ENCODE measurements at places on chromosomes 2 and 18.

- DNase-seq: no peak
These were observed 2.9 kb upstream of the GALNT3 start for GRCh38 chr2:165796819-165797530.

DNA sequence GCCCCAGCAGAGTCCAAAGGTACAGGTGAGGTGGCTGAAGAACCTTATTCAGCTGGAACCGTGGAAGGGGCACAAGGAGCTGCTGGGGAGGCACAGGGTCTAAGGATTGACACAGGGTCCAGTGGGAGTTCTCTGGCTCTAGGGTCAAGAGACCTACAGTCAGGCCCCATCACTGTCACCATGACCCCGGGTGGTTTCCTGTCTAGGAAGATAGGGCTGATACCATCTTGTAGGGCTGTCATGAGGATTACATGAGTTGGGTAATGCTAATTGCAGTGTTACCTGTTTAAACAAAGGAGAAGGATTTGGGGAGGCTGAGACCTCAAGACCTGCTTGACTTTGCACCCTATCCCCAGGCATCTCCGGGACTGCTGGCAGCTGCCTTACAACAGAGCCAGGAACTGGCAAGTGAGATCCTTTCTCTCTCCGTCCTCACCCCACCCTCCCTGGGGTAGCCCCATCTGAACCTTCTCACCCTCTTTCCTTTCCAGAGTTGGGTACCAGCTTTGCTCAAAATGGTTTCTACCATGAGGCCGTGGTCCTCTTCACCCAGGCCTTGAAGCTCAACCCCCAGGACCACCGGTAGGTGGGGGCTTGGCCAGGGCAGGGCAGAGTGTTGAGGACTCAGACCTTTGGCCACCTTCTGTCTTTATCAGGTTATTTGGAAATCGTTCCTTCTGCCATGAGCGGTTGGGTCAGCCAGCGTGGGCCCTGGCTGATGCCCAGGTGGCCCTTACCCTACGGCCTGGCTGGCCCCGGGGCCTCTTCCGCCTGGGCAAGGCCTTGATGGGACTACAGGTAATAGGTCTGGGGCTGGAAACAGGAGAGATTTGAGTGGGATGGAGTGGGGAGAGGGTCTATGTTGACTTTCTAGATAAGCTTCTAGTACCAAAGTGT is 7.5 kb downstream of the LBX2 start:
- DNase-seq: peak; percentile 81

DNA sequence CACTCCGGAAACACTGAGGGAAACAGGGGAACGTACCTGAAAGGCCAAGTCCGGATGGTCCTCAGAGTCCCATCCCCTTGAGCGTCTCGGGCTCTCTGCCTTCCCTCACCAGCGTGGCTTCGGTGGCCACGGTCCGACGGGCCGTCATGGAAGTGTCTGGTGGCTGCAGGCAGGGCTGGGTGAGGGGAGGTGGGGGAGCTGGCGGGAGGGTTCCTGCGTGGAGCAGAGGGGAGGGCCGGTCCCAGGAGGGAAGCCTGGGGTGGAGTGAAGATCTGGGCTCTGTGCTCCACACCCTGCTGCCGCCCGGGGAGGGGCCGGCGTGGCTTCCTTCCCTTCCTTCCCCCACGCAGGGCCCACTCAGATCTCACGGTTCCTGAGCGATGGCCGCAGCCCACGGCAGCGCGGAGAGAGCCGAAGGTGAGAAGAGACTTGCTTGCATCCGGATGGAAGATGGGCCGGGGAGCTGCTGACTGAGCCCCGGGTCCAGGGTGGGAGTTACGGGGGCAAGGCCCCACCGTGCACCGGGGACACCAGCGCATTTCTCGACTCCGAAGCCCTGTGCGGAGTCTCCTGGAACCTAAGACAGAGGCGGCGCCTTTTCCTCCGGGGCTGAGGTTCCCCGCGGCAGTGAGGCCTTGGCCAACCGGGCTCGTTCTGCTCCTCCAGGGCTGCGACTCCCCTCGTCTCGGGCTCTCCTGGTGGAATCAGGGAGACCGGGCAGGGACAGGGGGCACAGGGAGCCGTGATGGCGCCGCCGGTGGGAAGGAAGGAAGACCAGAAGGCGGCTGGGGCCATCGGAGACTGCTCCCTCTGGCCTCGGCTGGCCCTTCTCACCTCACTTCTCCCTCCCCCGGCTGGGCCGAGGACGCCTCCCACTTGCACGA is 49.1 kb downstream of the KCNF1 start:
- DNase-seq: no peak

DNA sequence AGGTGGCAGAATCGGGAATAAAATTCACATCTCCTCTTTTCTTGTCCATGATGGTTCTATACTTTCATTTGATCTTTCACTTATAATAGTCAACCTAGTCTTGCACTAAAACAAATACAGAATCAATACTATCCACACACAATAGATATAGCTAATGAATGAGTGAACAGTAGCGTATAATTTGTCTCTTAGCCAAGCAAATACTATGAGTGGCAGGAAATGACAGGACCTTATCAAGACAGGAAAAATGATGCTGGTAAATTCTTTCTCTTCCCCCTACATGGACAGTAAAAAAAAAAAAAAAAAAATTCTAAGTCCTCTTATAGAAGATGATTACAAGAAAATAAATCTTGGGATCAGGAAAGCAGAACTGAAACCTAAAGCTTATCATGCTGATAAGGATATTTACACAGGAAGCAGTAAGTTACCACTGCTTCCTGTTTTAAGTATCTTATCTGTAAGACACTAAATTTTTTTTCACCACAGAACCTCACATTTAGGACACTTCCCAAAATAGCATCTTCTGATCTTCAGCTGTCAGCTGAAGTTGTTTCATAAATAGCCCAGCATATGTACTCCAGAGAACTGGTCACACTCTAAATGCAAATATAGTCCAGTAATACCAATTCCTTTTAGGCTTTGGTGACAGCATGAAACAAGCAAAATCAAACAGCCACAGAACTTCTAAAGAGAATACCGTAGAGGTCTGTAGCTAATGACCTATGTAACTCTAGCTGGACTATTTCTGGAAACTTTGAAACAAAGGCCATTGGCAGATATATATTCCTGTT is 27.0 kb downstream of the IRS1 start:
- no peak for DNase-seq

DNA sequence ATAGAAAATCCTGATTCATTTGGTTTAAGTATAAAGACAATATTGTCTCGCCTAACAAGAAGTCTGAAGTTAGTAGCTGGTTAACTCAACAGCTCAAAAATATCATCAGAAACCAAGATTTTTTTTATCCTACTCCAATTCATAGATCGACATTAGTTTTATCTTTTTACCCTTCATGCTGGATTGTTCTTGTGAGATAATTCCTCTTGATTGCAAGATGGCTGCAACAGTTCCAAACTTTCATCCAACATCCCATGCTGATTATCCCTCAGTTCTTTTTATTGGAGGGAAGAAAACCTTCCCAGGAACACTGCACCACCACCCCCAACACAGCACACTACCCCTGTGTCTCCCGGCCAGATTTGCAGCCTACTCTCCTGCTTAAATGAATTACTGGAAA is 370.2 kb upstream of the RAB6C start:
- no peak for DNase-seq

DNA sequence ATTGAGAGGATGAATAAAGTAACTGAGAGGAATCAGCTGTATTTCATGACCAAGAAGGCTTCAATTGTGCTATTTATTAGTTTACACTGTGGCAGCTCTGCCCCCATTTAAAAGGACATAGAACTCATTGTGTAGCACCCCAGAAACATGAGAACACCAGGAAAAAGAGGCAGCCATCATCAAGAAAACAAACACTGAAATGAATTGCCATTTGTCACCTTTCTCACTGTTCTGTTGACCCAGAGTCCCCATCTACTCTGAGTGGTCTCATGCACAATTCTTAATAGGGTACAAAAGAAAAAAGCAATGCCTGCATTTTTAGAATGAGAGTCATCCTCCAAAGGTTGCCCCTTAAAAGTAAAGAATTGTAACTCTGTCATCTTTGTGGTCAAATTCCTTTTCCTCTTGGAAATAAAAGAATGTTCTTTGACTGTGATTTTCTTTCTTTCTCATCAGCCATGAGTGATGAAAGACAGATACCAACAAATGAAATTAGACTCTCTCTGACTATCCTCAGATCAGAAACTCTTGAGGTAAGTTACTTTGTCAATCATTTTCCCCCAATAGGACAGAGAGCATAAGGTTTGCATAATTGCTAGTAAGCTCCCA is 1941.9 kb upstream of the PIK3C3 start:
- DNase-seq: no peak

GRCh38 chr2:107645586-107645985 is 181.1 kb upstream of the RGPD4 start:
- DNase-seq: no peak

DNA sequence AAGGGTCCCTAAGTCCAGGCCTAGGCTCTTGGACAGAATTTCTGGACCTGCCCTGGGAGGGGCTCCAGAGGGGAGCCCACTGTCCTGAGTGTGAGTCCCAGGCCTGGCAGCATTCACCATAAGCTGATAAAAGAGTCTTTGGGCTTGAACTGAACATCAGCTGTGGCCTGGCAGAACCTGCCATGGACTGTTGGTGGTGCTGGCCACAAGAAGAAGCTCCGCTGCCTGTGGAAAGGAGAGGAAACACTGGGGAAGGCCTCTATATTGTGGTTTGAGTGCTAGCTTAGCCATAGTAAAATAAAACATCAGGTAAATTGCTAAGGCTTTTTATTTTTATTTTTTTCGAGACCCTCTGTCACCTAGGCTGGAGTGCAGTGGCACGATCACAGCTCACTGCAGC is 20.9 kb upstream of the BAZ2B start:
- DNase-seq: no peak

GRCh38 chr2:71578767-71579342 is 125.5 kb downstream of the DYSF start:
- no peak for DNase-seq

DNA sequence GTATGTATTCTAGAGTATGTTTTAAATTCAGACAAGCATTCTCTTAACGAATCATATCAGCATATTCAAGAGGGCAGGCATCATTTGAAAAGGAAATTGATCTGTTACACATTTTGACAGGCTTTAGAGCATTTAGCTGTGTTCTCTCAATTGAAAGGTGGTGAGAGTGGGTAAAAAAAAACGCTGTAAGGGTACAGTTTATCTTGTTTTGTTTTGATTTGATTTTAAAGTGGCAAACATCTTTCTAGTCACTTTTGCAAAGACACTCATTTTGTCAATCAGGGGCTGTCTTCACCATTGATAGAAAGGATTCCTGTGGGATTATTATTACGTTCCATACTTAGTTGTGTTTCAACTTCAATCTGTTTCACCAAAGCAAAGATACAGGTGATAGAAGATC is 2.2 kb downstream of the CDH19 start:
- no peak for DNase-seq

DNA sequence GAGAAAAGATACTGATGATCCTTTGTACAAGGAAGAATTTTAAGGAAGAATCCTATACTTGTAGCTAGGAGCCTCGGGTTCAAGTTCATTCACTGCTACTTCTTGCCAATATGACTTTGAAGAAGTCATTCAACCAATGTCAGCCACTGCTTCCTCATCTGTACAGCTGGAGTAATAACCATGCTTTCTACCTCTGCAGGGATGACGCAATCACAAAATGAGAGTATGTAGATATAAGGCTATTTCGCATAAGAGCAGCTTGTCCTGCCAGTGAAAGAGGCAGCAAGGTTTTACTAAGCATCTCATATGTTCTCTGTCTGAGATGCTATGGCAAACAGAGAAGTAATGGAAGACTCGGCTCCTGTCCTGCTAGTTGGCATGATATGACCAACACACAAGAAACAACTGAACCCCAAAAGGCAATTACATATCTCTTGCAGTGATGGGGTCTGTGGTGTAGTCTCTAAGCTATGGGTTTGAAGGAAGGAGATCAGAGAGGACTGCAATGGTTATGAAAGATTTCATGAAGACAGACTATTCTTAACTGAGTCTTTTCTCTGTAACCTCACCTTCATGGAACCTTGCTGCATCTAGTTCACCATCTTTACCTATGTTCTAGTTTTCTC is 9.2 kb downstream of the AAK1 start:
- no peak for DNase-seq

- DNase-seq: no peak
These were observed 24.9 kb upstream of the RPIA start for GRCh38 chr2:88666576-88666975.

DNA sequence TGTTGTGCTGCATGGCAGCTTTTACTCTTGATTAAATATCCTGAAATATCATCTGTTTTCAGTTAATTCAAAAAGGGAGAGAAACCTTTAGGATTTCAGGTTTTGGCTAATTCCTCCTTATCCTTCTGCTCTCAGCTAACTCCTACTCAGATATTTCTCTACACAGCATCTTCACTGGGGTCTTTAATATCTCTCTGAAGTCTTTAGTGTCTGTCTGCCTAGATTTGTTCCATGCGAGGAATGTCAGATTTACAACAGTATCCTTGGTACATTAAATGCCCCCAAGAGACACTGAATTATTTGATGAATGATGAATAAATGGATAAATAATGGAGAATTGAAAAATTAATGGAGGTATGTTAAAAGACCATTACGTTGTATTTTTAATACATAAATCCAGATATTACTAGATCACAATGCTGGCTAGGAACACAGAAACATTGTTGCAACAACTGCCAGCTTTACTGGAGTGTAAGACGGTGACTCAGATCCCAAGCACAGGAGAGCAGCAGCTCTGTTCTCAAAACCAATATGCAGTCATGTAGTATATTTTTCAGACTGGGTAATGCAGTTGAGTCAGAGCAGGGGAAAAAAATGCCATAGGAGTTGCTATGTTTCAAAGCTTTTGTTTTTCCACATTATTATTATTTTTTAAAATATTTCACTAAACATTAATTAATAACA is 388.0 kb upstream of the SYT4 start:
- DNase-seq: no peak

DNA sequence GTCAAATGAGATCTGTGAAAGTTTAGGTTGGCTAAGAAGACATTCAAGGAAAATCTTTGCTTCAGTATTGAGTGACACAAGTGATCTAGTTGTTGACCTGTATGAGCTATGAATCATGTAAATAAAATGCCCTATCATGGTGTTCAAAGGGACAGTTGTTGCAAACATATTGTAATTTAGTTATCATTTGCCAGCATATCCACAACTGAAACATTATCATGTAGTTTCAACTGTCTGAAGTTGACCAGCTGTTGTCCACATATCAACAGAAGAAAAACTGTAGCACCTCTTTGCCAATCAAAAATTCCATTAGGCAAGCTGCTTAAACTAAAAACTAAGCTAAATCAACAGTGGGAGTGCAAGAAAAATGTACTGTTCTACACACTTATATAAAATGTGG is 527.1 kb upstream of the NRXN1 start:
- no peak for DNase-seq

DNA sequence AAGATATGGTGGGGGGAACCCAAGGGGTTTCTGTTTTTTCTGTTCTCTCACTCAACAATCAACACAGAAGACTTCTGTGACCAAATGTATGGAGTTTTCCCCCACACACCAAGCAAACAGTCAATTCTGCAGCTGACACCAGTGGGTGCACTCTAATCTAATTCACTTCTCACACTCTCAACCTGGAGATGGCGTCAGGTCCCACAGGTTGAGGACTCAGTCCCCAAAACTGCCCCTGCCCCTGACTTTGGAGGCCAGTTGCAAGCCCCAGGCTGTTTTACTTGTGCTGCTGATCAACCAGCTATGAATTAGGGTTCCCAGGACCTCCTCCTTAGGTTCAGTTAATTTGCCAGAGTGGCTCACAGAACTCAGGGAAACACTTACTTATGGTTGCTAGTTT is 6.2 kb downstream of the RNU2-63P start:
- DNase-seq: no peak
